ENCODE measurements at places on chromosomes 7 and 10.

- DNase-seq, result no peak
Observed at GRCh38 chr10:70479165-70479581, 606 bp downstream of the PALD1 start.

DNA sequence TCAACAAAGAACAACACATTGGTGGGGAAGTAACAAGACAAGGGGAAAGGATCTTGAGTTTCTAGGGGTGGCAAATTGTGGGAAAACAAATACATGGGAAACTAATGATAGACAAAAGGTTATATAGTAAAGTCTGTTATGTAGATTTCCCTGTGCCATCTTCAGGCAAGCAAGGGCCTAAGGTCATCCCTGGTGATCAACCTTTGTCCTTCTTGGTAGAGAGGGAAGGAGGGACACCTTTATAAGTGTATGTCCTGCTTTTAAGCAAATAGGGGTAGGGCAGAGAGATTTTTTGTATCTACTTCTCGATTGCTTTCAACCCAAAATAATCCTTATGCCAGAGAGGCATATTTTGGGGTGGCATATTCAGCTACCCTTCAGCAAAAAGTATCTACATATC lies 11.8 kb upstream of the ACTA2 start:
- no peak for DNase-seq

- DNase-seq, result no peak
Observed at GRCh38 chr10:18136073-18136791, 4.0 kb upstream of the CACNB2 start.

GRCh38 chr10:101607124-101607523 lies 19.0 kb downstream of the DPCD start:
- DNase-seq, result no peak

DNA sequence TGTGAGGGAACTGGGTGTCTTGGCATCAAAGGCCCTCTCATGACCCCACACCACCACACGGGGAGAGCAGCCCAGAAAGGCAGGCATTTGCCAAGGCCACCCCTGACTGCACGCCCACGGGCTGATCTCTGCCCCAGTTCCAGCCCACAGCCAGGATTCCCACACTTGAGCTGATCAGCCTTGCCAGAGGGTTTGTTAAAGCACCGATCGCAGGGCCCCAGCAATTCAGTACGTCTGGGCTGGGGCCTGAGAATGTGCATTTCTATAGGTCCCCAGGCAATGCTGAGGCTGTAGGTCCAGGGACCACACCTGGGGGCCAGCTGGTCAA lies 103.9 kb downstream of the TNS3 start:
- no peak for DNase-seq

GRCh38 chr10:133196221-133196915 lies 33.6 kb upstream of the UTF1 start:
- DNase-seq, result no peak

DNA sequence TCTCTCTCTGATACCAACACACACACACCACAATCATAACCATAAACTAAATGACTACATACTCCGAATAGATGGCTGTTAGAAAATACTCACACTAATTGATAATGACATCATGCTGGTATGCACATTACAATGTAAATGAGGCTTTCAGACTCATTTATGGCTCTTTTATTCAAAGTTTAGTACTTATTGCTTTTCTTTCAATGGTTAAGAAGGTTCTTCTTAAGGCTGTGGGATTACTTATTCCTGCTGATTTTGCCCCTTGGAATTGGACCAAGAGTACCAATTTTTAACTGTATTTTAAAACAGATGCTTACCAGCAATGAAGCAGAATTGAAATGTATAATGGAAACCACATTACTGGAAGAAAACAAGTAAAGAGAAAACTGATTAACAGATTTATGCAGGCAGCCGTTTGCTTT lies 20.6 kb upstream of the CABCOCO1 start:
- DNase-seq, result no peak

DNA sequence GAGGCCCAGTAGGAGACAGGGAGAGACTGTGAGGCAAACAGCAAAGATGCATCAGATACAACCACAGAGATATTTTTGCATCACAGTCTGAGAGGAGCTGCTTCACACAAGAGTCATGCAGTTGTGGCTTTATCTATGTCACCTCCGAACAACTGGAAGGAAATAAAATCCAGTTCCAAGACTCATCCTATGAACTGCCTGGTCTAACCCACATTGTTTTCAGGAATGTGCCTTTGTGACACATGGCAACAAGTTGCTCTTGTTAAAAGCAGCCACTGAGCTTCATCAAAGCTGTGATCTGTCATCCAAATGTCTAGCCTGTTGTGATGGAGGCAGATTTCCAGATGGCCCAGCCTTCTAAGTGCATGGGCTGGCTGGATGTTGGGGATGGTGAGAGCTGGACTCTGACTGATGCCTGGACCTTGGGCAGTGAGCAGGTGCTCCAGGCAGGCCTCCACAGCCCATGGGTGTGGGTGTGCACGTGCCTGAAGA lies 255.0 kb downstream of the BMPER start:
- no peak for DNase-seq

DNA sequence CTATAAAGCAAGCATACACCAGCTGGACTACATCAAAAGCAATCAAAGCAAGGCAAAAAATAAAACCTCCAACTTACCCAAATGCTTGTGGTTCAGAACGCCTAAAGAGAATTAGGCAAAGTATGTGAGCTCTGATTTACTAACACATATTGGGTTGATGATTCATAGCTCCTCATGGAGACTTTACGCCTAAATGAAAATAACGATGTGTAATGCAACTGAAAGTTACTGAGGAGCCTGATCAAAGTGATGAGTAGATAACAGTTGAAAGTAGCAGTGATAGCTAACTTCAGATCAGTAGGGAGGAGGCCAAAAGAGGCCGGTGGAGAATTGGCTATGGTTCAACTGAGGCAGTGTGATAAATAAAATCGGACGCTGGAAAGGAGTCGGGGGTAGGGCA lies 85.0 kb downstream of the MPP7 start:
- DNase-seq, result no peak

- no peak for DNase-seq
Observed at GRCh38 chr10:98314532-98315284, 46.7 kb upstream of the LOXL4 start.

GRCh38 chr7:155489862-155490696 lies 32.1 kb downstream of the EN2 start:
- DNase-seq, result no peak

- DNase-seq, result no peak
Observed at GRCh38 chr7:159032322-159032721, 112.3 kb downstream of the VIPR2 start.

DNA sequence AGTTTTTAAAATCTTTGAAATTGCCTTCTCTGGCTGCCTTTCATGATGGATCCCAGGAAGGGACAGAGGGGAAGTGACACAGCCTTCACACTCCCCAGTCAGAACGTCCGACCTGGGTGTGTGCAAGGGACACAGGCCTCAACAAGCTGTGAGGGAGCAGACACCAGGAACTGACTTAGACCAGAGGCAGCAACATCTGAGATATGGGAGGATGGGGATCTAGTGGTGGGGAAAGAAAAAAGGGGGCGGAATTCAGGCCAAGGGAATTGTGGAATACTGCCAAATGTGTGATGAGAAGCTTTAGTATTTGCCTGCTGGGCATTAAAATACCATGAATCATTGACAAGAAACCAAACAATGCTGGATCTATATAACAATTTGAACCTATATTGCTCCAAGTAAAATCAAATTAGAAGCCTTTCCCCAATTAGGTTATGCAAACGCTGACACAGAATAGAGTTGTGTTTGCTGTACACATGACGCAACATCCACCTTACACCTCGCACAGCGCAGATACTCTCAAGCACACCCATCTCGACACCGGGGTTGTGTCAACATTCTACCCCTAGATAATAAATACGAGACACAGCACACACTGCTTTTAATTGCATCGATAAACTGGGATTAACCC lies 17.2 kb upstream of the MNX1 start:
- DNase-seq, result no peak

- no peak for DNase-seq
Observed at GRCh38 chr10:5500162-5500670, 846 bp upstream of the CALML5 start.

GRCh38 chr10:69856601-69857166 lies 55.0 kb downstream of the COL13A1 start:
- DNase-seq, result no peak

- DNase-seq, result no peak
Observed at GRCh38 chr10:62972103-62972502, 155.9 kb upstream of the EGR2 start.

GRCh38 chr10:24791084-24791726 lies 67.5 kb upstream of the ARHGAP21 start:
- DNase-seq, result no peak

DNA sequence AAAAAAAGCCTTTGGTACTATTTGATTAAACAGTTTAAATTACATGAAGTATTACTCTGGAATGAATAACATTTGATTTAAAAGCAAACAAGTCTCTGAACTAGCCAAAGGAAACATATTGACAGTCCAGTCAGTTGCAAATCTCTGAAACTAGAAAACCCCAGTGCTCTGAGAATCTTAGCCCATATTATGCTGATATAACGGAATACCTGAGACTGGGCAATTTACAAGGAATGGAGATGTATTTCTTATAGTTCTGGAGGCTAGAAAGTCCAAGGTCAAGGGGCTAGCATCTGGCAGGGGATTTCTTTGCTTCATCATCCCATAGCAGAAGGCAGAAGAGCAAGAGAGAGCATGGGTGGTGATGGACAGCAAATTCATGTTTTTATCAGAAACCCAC lies 21.7 kb upstream of the FKBP9 start:
- no peak for DNase-seq

DNA sequence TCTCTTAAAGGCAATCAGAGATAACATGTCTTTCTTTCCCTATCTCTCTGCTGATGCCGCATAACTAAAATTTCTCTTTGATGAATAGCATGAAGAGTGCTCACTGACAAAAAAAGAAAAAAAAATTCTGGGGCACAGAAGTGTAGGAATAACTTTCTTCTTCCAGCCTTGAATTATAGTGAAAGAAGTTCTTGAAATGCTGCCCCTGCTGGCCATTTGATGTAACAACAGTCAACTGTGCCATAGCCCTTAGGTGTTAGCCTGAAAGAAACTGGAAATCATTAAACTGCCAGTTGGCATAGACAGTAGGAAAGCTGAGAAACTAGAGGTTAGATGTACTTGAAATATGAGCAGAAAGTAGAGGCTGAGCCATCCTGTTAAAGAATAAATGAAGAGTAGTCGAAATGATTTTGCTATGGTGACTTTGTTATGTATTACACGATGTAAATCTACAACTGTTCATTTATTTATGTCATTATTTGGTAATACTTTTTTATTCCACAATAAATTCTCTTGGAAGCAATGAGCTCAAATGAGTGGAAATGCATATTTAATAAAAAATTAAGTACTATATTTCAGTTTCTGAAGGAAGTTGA lies 48.3 kb upstream of the FAM171A1 start:
- DNase-seq, result no peak

GRCh38 chr7:81370822-81371221 lies 399.0 kb downstream of the HGF start:
- DNase-seq, result no peak

- DNase-seq, result no peak
Observed at GRCh38 chr7:4556868-4557793, 125.0 kb upstream of the FOXK1 start.

- no peak for DNase-seq
Observed at GRCh38 chr10:88388324-88388723, 194.8 kb downstream of the RNLS start.

DNA sequence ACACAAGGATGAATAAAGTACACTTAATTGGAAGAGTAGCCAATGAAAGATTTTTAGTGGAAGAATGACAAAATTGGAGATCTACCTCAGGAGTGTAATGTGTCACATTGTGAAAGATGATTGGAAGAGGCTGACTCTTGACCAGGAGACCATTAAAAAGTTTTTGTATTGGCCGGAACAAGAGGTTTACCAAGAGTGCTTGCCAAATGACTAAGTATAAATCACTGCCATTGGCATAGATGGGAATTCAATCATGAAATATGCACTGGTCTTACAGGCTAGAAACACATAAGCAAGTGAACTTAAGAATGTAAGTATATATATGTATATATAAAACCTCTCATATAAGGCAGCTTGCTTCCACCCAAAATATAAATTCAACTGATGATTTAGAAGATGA lies 58.7 kb upstream of the TFEC start:
- no peak for DNase-seq

DNA sequence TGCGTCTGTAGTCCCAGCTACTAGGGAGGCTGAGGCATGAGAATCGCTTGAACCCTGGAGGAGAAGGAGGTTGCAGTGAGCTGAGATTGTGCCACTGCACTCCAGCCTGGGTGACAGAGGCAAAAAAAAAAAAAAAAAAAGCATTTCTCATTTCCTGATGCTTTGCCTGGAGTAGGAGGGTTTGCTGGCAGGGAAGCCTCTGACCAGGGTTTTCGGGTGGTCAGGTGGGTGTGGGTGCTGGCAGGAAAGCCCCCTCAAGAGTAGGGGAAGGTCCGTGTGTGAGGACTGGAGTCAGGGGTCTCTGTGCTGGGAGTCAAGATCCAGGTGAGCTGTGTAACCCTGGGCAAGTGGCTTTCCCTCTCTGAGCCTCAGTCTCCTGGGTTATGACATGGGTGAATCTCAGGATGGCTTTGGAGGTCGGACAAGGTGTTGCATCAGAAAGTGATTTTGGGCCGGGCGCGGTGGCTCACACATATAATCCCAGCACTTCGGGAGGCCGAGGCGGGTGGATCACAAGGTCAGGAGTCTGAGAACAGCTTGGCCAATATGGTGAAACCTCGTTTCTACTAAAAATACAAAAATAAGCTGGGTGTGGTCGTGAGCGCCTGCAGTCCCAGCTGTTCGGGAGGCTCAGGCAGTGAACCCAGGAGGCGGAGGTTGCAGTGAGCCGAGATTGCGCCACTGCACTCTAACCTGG lies 3.2 kb downstream of the AMZ1 start:
- DNase-seq, result no peak

DNA sequence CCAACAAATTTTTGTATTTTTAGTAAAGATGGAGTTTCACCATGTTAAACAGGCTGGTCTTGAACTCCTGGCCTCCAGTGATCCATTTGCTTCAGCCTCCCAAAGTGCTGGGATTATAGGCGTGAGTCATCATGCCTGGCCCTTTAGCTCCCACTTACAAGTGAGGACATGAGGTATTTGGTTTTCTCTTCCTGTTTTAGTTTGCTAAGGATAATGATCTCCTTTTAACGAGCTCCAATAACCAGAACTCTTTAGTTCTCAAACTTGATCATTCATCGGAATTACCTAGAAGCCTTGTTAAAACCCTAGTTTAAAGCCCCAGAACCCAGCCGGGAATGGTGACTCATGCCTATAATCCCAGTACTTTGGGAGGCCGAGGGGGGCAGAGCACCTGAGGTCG lies 481.4 kb downstream of the TYW1 start:
- DNase-seq, result no peak

DNA sequence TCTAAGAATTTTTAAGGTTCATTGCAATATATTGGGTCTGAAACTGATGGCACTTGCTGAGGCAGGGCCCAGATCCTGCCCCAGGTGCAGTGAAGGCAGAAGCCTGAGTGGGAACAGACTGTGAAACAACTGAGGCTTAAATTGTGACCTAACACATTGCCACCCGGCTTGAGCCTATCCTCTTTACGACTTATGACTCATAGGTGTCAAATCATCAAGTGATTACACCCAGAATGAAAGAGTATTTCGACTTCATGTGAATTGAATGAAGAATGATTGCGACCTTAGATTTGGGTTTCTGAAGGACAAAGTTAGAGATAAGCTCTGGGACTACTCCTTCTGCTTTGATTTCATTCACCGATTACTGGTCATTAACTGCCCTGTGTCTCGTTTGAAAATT lies 200.9 kb downstream of the CREB5 start:
- DNase-seq, result no peak

- no peak for DNase-seq
Observed at GRCh38 chr10:58885146-58885545, 291.3 kb upstream of the PHYHIPL start.

Measured in stimulated activated CD8-positive, alpha-beta memory T cell treated with anti-CD3 and anti-CD28 coated beads, Interleukin-7, amount 100 ng/mL, for 1 hour (primary cell).